ENCODE measurements at places on chromosomes 7 and 10.

- no peak for DNase-seq
These were observed 40.2 kb downstream of the CXCL12 start for GRCh38 chr10:44344727-44345126.

DNA sequence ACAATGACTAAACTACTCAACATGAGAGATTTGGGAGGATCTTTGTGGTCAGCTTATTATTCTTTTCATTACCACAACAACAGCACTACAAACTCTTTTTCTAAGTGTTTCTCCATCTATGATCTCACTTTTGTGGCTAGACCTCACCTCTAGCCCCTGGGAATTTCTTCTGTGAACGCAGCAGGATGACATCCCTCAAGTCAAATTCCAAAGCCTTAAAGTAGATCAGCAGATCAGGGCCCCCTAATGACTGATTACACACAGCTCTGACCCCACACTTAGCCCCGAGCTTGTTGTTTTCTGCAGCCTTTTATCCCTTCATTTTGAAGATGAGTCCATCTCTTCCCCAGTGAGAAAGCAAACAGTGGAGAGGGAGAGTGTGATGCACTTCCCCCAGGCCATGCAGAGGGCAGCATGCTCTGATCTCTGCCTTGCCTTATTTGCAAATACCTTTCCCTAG, 27.3 kb downstream of the TFAM start:
- no peak for DNase-seq

GRCh38 chr7:144910411-144910810, 74.6 kb upstream of the TPK1 start:
- no peak for DNase-seq

DNA sequence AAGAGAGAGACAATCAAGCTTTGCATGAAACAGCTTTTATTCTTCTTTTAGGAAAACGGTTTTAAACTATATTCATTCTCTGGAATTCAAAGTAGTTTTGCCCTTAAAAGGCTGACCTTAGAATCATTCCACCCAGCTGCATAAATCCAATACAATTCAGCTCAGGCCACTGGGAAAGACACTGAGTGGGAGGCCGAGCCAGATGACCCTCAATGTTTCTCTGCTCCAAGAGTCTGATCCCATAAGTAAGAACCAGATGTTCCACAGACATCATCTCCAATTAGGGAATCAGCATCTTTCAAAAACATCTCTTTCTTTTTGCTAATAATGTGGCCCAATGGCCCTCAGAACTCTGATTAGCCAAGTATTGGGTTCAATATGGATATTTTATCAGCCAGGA, 26.1 kb downstream of the CREB3L2 start:
- no peak for DNase-seq

DNA sequence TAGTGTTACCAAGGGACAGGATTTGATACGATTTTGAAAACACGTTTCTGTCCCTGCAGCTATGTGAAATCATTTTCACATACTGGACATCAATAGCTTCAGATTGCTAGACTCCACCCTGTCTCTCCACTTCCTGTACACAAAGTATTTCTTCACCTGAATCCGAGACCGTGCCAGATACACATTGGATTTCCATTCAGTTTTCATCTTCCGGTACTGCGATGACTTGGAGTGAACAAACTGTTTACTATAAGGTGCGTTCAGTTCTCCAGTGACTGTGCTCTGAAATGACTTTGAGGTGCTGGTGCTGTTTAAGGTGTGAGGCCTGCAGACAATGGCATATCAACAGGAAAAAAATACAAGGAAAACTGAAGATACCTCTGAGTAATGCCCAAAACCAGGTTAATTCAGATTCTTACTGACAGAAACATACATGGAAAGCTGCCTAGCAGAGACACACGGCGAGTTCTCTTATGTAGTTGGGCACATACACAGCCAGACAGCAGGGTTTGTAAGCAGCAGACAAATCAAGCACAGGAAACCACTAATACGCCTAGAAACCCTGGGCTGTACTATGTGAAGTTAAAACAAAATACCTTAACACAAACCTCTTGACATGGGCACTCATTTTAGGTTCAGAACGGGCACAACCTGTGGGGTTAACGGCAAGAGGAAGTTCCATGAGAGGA, 119.2 kb downstream of the GALNT11 start:
- no peak for DNase-seq

- no peak for DNase-seq
These were observed 15.0 kb upstream of the MYH16 start for GRCh38 chr7:99257675-99258074.

- DNase-seq, result no peak
These were observed 75.2 kb upstream of the INHBA start for GRCh38 chr7:41777894-41778596.

DNA sequence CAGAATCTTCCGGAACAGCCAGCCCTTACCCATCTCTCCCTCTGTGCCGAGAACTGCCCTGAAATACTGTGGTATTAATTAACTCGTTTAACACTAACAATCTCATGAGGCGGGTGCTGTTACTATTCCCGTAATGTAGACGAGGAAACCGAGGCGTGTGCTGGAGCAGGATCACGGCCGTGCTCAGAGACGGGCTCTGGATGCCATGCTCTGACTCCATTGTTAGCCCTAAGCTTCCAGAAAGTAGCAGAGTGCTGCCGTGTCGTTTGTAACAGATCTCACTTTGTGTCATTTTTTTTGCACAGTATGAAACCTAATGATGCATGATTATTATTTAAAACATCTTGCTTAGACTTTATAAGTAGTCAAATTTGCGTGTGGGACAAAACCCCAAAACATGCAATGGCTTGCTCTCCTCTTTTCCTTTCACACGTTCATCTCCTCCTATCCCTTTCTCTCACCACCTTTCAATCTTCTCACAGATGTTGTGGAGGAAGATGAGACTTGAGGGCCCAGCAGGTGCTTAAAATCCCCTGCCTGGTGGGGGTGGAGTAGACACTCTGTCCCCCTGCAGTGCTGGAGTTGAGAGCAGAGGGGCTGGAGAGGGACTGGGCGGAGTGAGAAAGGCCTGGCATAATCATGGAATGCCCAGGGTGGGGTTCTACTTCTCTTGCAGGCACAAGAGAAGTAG, 482 bp upstream of the ACTR3C start:
- no peak for DNase-seq
